ENCODE measurements at places on chromosomes 12 and 14.

DNA sequence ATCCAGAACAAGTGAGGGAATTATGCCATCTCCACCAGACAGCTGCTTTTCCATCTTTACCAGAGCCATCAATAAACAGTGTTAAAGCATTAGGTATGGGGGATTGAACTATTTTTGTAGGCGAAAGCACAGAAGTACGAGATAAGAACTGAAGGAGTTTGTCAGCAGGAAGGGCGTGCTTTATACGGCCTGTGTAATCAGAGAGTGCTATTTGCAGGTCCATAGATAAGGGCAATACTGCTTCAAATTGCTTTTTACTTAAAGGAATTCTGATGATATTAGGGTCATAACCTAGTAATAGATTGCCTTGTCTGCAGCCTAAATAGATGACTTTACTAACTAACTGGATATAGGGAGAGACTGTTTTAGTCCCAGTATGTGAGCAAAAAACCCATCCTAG, 20.3 kb upstream of the CLEC4E start:
- DNase-seq: no peak

- DNase-seq: no peak
Observed at GRCh38 chr12:113067987-113068935, 11.7 kb downstream of the DTX1 start.

DNA sequence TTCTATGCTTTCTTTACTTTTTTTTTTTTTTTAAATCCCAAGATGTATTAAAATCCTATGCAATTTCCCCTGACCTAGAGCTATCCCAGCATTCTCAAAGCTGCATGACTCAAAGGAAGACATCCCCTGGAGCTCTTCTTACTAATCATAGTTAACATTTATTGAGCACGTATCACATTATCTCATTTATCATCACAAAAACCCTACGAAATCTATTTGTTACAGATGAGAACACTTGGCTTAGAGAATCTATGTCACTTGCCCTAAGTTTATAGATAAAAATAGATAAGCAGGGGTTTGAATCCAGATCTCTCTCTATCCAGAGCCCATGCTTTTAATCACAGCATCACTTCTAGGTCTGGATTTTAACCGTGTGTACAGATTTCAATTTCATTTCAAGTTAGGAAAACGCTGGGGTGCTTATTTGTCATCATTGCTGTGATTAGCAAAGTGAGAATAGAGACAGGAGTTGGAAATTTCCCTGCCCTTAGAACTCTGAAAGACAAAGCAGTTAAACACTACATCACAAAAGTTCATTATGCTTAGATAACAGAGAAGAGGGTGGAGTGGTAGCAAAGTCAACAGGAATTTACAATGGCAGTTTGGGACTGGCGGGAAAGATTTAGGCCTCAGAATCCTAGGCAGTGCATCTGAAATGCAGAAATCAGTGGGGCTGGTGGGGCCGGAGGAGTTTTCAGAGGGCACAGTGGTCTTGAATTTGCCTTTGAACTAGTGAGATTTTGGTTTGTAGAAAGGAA, 177.7 kb upstream of the FRMD6 start:
- no peak for DNase-seq

GRCh38 chr14:78022059-78022458, 148.1 kb upstream of the NRXN3 start:
- DNase-seq: no peak

DNA sequence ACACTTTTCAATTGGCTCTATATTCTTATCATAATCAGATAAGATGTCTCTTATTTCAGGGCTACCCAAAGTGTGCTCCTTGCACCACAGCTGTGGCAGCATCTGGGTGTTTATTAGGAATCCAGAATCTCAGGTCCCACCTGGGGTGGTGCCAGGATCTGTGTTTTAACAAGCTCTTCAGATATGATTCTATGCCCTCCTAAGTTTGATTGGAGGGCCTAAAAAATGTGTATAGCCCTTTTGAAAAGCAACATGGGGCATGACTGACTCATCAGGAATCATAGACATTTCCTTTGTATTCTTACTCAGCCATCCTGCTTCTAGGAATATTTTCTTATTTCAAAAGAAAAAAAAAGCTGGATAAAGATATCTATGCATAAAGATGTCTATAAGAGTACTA, 103.1 kb downstream of the HELB start:
- DNase-seq: no peak

GRCh38 chr14:21070083-21070609, at the start of gene ARHGEF40:
Gene ARHGEF40 (plus strand): TSS chr14:21070304. CDS start chr14:21070397, 93 bp downstream.
- DNase-seq: no peak

- no peak for DNase-seq
Observed at GRCh38 chr12:1776170-1776921, 44.0 kb upstream of the LRTM2 start.

- no peak for DNase-seq
Observed at GRCh38 chr12:10101648-10102220, 2.9 kb upstream of the CLEC1A start.

- no peak for DNase-seq
Observed at GRCh38 chr12:66055837-66056319, 74.7 kb downstream of the LLPH start.

GRCh38 chr14:92539875-92540274, 26.3 kb downstream of the RIN3 start:
- no peak for DNase-seq

All from type B pancreatic cell (in vitro differentiated cells).